ENCODE measurements at places on chromosomes 6 and 20.

GRCh38 chr20:50251383-50251748 lies 60.7 kb downstream of the CEBPB start:
- DNase-seq: no peak

GRCh38 chr6:81813305-81813704 lies 60.8 kb upstream of the TENT5A start:
- DNase-seq: no peak

GRCh38 chr6:46653439-46654195 lies 842 bp downstream of the SLC25A27 start:
- no peak for DNase-seq

DNA sequence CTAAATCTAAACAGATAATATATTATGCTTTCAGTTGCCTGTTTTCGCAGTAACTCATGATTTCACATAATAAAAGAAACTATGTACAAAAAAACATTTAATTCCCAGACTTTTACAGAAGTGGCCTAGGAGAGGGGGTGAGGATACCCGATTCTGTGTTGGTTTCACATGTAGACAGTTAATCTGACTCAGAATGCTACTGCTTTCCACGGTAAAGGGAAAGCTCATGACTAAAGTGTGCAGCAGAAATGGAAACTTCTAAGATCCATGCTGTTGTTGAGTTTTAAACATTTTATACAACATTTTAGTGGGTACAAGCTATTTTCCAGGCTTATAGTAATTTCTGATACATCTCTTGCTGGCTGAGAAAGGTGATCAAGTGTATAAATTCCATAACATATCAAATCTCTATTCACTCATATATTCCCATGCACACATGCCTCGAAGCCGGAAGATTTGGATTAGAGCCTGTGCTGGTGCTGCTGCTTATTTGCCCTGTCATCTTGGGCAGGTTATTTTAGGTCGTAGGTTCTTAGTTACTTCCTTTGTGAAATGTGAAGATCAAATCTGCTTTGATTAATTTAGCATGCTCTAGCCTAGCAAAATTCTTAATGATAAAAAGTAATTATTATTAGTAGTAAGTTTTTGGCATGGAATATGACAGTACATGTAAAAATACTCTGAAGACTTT lies 896.7 kb upstream of the MAP3K7 start:
- DNase-seq: no peak

- DNase-seq: no peak
Measured at GRCh38 chr6:127446356-127446755, 12.8 kb downstream of the KIAA0408 start.

- no peak for DNase-seq
Measured at GRCh38 chr20:58657262-58657661, 6.2 kb downstream of the STX16 start.
